Hematopoietic multipotent progenitor cell treated with erythropoietin and hydrocortisone succinate and interleukin-3 and kit ligand, for 15 days (in vitro differentiated cells): ENCODE measurements at places on chromosomes 5 and 9.

GRCh38 chr9:135536216-135536615, 9.7 kb upstream of the OBP2A start:
- no peak for DNase-seq

DNA sequence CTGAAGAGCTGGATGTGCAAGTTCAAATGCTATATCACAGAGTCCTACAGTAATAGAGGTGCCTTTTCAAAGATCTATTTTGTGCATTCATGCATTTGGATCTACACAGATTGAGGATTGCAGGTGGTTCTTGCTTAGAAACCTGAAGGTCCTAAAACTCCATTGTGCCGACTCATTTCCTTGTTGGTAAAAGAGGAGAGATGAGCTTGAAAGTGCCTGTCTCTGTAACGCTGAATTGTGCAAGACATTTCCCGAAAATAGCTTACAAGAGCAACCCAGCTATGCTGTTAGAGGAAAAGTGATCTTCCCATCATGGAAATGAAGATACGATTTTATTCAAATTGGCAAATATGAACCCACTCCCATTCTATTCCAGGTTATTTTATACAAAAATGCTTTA, 110.7 kb upstream of the CXCL14 start:
- DNase-seq = no peak

DNA sequence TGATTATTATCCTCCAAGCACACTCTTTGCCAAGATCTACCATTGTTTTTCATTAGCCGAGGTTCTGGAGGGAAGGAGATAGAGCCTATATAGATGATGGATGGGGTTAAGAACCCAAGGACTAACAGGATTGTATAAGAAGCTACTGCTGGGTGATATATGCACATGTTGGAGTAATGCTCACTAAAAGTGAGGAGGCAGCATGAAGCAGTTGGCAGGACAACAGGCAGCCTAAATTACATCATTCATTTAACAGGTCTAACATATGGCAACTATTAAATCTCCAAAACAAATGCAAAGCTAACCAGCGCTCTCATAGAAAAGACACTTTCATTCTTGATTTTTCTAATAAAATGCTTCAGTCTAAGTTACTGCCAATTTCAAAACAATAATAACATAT, 293.2 kb downstream of the EPB41L4A start:
- no peak for DNase-seq

DNA sequence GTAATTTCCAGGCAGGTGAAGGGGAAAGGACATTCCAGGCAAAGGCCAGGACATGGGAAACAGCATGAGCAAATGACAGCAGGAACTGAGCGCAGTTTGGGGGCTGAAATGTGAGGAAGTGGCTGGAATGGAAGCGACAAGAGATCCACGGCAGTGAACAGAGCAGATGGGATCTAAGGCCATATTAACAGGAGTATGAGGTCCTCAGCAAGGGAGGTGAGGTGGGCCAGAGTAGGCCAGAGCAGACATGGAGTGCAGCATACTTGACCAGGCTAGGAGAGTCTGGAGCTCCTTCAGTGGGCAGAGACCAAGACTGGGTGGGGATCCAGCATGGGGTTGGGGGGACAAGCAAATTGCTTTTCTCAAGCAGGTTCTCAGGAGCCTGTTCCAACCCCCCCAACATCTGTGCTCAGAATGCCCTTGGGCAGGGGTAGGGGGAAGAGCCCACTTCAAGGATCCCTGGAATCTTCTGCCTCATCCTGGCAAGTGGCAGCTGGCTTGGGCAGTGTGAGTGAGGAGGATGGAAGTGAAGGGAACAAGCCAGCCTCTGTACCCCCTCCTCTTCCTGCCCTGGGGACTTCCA, 34.5 kb downstream of the DAB2IP start:
- no peak for DNase-seq
